ENCODE measurements at places on chromosomes 3 and 15.

- no peaks in the 10 kb centered on the region for H3K27me3 ChIP-seq
- H3K4me3 ChIP-seq, result peak overlapping the region; percentile 70
- no peaks in the 10 kb centered on the region for H3K36me3 ChIP-seq
- no peak for ATAC-seq
These were observed 9.4 kb upstream of the COPG1 start for GRCh38 chr3:129239991-129240390.

DNA sequence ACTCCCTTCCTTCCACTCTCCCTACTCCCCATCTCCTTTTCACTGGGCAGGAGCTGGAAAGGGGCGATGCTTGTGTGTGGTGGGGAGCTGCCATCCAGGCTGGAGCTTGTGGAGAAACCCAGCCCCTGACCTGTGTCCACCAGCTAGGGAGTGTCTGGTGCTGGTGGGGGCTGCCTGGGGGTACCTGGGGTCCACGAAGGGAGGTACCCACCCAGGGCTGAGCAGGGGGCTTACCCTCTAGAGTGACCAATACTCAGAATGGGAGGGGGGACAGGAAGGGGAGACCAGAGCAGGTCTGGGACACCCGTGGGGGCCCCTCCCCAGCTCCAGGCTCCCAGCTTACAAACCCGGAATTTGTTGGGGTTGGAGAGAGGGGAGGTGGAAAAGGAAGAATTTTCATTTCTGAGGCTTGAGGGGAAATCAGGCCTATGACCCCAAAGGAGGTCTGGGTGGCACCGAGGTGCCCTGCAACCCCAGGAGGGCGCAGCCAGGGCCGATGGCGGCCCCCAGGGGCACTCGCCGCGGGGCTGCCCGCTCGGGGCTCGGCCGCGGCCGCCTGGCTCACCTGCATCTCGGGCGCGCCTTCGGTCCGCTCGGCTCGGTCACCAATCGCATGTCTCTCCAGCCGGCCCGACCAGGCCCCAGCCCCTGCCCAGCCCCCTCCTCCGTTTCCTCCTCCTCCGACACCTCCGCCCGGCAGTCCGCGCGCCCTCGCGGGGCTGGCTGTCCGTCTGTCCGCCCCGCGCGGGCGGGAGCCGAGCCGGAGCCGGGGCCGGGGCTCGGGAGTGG is 773 bp downstream of the LINGO1 start:
- no peak overlapping the region for H3K27ac ChIP-seq
- ATAC-seq, result no peak
- no peak overlapping the region for H3K4me3 ChIP-seq
- H3K27me3 ChIP-seq, result peaks cover 29% of the 10 kb centered on the region

DNA sequence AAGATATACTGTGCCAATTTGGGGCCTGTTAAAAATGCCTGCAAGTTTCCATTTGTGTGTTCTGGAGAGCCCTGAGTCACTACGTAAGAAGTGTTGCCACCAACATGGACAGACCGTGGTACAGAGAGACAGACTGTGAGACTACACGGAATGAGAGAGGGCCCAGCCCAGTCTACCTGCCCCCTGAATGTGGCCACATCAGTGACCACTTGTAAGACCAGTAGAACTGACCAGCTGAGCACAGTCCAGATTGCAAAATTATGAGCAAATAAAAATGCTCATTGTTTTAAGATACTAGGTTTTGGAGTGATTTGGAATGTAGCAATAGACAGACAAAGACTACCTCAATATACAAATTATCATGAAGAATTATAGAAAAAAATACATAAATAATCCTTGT is 42.0 kb downstream of the ATR start:
- no peak overlapping the region for H3K27ac ChIP-seq
- no peaks in the 10 kb centered on the region for H3K27me3 ChIP-seq
- H3K36me3 ChIP-seq, result peaks cover 67% of the 10 kb centered on the region
- no peak overlapping the region for H3K4me3 ChIP-seq
- no peak for ATAC-seq

DNA sequence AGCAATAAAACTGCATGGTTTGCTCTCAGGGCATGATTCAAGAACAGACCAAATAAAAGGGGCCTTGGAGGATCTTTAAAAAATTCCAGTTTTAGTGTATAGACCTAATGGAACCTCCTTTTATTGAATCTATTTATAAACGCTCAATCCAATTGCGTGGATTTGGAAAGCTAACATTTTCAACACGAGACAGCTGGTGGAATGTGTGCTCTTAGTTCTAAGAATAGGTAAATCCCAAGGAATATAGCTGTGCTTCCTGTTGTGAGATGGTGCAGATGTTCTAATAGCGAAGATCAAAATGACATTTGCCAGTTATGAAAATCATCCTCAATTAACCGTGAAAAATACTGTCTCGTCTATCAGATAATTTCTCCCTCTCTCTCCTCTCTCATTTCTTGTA is 192.5 kb downstream of the ATP10A start:
- H3K27me3 ChIP-seq, result peaks cover 15% of the 10 kb centered on the region
- no peaks in the 10 kb centered on the region for H3K36me3 ChIP-seq
- H3K27ac ChIP-seq, result no peak overlapping the region
- no peak for ATAC-seq
- H3K4me1 ChIP-seq, result no peaks in the 10 kb centered on the region

All from activated T-helper 17 cell treated with anti-CD3 and anti-CD28 coated beads, Interleukin-2, amount 50 U/mL, for 72 hours (primary cell).